ENCODE measurements at places on chromosomes 1 and 21.

DNA sequence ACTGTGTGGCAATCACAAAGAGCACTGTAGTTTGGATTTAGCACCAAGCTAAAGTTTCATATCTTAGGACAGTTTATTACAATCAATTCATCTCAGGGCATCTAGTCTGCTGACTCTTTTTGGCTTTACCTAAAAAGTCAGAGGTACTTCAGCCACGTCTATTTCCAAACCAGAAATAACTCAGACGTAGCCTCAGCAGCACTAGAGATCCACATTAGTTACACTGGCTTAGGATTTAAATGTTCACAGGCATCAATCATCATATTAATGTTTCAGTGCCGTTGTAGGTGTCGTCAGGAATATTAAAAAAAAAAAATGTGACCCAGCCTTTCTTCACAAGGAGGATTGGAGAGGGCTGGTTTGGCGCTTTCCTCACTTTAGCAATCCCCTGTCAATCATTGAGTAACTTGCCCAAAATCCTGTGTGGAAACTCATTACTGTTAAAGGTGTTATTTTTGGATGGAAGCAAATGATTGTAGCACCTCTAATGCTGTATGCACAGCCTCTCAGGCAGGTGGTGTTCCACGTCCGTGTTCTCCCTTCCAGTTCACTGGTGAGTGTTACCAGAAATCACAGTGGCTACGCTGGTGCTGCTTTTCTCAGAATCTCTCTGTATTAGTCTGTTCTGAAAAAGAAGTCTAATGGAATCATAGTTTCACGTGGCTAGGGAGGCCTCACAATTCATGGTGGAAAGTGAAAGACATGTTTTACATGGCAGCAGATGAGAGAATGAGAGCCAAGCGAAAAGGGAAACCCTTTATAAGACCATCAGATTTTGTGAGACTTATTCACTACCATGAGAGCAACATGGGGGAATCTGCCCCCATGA, 45.4 kb downstream of the NEK7 start:
- DNase-seq = no peak

- peak; percentile 52 for DNase-seq
Measured at GRCh38 chr1:222772996-222773379, 36.0 kb downstream of the FAM177B start.

- no peak for DNase-seq
Measured at GRCh38 chr1:117089996-117090395, 29.9 kb downstream of the TTF2 start.

DNA sequence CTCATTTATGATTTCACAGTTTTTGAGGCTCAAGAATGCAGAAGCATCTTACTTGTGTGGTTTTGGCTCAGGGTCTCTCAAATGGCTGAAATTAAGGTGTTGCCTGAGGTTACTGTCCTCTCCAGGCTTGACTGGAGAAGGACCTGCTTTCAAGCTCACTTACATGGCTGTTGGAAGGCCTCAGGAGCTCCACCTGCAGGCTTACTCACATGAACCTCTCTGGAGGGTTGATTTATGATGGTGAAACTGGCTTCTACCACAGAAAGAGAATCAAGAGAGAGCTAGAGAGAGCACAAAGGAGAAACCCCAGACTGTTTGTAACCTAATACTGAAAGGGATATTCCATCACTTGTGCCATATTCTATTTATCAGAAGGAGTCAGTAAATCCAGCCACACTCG, 6.2 kb upstream of the KCNK2 start:
- DNase-seq = peak; percentile 18

DNA sequence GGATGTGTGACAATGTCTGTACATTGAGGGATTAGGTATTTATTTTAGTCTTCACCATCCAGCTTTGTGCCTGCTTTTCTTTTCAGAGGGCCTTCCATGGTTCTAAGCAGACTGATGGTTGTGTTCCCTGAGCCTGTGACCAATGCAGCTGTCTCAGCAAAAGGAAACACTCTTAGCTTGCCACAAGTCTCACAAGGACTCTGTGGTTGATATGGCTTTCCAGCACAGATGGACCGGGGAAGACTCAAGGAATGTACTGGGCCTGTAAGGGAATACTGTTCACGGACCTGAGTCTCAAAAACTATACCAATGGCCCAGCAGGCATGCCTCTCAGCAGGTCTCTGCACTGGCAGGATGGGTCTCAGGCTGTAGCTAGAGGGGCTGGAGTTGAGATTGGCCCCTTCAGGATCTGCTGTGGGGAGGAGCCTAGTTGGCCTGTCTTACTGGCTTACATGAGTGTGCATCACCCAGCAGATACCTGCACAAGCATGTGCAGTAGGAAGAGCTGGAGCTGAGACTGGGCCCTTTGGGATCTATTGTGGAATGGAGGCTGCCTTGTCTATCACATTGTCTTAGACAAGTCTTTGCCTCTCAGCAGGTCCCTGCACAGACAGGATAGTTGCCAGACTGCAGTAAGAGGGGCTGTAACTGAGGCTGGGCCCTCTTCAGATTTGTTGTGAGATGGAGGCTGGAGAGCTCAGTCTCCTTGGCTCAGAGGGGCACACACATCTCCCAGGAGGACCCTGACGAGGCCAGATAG, 52.0 kb upstream of the PDC start:
- no peak for DNase-seq

GRCh38 chr1:203378556-203379245, 27.8 kb upstream of the FMOD start:
- DNase-seq = no peak

DNA sequence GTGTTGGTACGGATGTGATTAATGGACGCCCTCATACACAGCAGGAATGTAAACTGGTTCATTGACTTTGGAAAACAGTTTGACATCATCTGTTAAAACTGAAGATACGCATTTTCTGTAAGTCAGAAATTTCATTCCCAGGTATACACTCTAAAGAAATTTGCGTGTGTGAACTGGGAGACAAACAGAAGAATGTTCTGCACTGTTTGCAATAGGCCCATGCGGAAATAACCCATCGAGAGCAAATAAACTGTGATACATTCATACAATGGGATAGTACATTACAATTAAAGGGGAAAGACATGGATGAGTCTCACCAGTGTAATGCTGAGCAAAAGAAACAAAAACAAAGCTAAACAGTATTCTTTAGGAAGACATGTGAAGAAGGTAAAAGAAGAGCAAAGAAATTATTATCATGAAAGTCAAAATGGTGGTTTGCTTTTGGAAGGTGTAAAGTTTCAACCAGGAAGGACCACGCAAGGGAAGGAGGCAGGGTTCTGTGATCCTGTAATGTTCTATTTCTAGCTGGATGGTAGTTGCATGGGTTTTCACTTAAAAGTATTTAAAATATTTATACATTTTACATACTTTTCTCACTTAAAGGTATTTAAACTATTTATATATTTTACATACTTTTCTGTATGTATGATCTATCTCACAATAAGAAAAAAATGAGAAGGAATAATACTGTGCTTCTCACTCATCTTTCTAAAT, 30.3 kb downstream of the INTS7 start:
- no peak for DNase-seq

DNA sequence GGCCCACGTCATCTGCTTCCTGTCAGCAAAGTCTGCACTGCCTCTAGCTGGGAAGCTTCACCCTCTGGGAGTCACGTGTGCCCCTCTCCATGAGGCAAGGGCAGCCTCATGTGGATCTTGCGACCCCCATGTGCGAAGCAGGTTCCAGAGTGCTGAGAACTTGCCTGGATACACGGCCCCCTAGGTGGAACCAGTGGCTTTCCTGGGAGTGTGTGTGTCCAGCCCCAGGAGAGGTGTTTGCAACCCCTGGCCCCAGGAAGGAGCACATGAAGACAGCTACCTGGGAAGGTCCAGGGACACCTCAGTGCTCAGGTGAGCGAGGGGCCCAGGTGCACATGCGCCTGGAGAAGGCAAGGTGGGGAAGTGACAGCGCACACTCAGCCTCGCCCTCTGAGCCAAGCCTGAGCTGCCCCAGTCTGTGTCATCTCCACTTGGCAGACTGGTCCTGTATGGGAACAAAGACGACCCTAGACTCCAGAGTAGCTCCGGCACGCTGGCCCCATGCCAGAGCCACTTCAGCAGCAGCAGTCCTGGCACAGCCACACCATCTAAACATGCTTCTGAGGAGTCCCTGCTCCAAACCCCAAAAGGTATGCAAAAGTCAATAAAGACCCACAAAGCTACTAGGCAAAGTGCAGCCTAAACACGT, 8.9 kb downstream of the LSS start:
- no peak for DNase-seq

DNA sequence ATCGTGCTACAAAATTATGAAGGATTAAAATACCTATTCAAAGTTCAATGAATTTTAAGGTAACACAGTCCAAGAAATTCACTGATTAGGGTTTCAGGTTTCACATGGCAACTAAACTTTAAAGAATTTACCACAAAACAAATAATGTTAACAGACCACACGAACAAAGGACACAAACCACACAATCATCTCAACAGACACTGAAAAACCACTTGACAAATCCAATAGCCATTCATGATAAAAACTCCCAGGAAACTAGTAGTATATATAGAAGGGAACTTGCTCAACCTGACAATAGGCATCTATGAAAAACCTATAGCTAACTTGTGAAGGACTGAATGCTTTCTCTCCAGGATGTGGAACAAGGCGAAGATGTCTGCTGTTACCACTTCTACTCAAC, 21.1 kb upstream of the SH2D5 start:
- no peak for DNase-seq

- DNase-seq = no peak
Measured at GRCh38 chr1:25629836-25630235, 13.2 kb downstream of the MAN1C1 start.

DNA sequence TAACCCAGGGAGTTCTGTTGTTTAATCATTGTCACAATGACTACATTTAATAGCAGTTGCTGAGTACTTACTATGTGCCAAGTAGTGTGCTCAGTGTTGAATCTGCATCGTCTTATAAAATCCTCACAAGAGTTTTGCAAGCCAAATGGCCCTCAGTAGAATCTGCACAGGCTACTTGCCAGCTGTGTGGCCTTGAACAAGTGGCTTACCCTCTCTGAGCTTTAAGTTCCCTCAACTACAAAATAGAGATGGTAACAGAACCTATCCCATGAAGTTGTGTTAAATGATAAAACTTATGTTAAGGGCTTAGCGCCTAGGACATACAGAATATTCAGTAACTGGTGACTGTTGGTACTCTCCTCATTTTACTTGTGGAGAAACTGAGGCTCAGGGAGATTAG, 9.1 kb upstream of the SLC30A2 start:
- no peak for DNase-seq

DNA sequence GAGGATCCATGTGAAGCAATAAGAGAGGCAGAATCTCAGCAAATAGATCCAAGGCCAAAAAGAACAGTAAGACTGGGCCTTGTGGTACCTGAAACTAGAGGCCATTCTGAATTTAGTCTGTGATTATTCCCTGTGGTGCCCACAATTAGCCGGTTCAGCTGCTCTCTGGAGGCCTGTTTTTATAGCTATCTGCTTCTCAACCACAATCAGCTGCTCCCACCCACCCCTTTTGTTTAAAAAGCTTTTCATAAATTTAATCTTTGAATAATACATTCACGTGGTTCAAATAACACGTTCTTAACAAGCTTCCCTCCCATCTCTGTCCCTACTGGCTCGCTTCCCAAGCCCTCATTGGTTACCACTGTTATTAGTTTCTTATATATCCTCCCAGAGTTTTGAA, 18.0 kb downstream of the UBE2T start:
- no peak for DNase-seq

DNA sequence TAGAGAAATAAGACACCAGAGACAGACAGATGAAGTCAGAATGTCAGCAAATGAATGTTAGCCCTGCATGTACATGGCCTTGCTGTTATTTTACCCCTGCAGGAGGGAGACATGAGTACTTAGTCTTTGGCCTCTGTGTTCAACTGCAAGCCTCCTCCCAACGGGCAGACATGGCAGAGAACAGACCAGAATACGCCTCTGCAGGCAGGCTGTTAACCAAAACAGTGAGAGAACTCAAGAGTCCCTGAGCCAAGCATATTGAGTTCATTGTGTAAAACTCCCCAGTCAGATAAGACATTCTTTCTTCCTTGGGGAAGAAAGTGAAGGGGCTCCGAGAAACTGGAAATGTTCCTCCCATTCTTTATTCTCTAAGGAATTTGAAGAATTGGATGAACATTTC, 150.9 kb downstream of the PHTF1 start:
- no peak for DNase-seq

DNA sequence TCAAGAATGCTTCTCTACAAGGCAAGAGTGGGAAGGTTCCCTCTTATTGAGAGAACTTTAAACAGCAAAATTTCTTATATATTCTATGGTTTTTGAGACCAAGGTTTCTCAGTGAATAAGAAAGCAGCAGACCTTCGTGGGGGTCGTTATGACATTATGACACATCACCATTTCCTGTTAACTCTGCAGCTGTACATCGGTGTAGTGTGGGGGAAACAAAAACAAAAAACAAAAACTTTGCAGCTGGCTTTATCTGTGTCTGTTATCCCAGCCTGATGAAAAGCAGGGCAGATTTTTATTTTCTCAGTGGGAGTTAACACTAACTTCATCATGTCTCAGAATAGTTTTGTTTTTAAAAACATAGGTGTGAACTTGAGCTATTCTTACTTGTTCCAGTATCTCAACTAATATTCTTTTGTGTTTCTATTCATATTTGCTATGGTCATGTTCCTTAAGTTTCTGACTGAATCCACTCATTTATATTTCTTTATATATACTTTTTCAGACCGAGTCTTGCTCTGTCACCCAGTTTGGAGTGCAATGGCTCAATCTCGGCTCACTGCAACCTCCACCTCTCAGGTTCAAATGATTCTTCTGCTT, 2.1 kb downstream of the SDE2 start:
- DNase-seq = no peak

DNA sequence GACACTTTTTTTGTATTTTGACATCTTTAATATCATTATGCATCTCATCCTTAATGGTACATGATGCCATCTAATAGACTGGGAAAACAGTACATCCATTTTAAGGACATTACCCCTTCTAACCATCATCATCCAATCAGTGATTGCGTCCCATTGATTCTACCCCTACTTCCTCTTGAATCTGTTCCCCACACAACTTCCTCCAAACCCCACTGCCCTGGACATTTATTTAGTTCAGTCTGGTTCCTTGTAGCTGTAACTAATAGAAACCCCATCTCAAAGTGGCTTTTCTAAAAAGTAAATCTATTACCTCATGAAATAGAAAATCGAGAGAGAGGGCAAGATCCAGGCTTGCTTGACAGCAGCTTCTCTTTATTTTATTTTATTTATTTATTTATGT, 2.1 kb upstream of the ITLN1 start:
- no peak for DNase-seq

GRCh38 chr1:49408346-49408745, 615.4 kb downstream of the AGBL4 start:
- DNase-seq = no peak
